Regular cardiac myocyte (primary cell): ENCODE measurements at places on chromosomes 3 and 15. TPM values are rescaled to one million over a fixed set of nuclear protein-coding genes. Genes with fewer than 3 reads are reported as not detected.

Gene CORO2B
- total RNA-seq, result 8.2 and 12.3 TPM in 2 replicates

Gene ALDH1L1
- 2.1 and 4.8 TPM in 2 replicates for total RNA-seq

Gene TNIK
- 29.9 and 38.3 TPM in 2 replicates for total RNA-seq

Gene GOLGA8J
- 0.28 TPM in 1 of 2 replicates, not detected in the other for total RNA-seq

Gene SIDT1
- total RNA-seq, result 0.28 and 0.77 TPM in 2 replicates

Gene ST8SIA2
- total RNA-seq, result under 0.01 and 0.19 TPM in 2 replicates

Gene SLC24A5
- total RNA-seq, result not detected in 2 replicates
